Uterus (tissue), 4 donors: ENCODE measurements at places on chromosomes 3 and 15. TPM values are rescaled to one million over a fixed set of nuclear protein-coding genes. Genes with fewer than 3 reads are reported as not detected.

The UQCC5 gene
- total RNA-seq, result 17.3 TPM

The GCNT3 gene
- total RNA-seq, result 1.7 TPM

DNA sequence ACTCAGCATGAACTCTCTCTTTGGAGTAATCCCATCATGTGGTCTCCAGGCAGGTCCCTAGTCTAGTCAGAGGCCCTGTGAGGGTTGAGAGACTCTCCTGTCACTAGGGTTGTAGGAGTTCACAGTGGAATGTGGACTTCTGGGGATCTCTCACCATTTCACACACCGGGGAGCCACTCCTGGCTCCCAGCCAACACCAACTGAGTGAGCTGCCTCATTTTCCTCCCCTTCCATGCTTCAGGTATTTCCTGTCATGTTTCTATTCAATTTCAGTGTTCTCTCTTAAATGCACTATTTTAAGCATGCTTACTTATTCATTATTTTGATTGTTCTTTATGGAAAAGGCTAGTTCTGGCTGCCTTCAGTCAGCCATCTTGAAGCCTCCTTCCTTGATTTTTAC, 467.5 kb upstream of the ARL6 start:
- no peak for DNase-seq

GRCh38 chr3:133578548-133579191, 5.2 kb downstream of the CDV3 start:
- DNase-seq, result no peak

- no peak for DNase-seq
Observed at GRCh38 chr3:119825820-119826219, 43.9 kb downstream of the NR1I2 start.

The CFAP92 gene
- not detected for total RNA-seq

DNA sequence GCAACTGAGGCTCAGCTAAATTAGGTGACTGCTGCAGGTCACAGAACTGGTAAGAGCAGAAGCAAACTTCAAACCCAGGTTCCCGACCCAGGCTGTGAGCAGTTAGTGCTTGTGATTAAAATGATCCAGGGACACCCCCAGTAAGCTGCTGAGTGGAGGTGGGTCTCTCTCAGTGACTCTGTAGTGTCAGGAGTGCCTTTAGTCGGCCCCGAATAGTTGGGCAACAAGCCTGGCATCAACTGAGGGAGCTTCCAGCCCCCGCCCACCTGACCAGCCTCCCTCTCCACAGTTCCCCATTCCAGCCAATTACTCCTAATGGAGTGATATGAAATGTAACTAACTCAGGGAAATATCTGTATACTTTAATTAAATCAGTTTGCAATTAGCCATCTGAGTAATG, 168.0 kb upstream of the SMAD3 start:
- no peak for DNase-seq

The ANKRD34C gene
- not detected for total RNA-seq

GRCh38 chr3:62653796-62654195, 221.4 kb downstream of the CADPS start:
- no peak for DNase-seq

The STAB1 gene
- total RNA-seq, result 216 TPM

GRCh38 chr15:53625260-53625659, 134.2 kb downstream of the WDR72 start:
- no peak for DNase-seq

The GABRB3 gene
- not detected for total RNA-seq

GRCh38 chr3:114707252-114707860, 413.5 kb downstream of the TIGIT start:
- DNase-seq, result no peak

- no peak for DNase-seq
Observed at GRCh38 chr3:52848617-52849016, 13.8 kb upstream of the MUSTN1 start.

DNA sequence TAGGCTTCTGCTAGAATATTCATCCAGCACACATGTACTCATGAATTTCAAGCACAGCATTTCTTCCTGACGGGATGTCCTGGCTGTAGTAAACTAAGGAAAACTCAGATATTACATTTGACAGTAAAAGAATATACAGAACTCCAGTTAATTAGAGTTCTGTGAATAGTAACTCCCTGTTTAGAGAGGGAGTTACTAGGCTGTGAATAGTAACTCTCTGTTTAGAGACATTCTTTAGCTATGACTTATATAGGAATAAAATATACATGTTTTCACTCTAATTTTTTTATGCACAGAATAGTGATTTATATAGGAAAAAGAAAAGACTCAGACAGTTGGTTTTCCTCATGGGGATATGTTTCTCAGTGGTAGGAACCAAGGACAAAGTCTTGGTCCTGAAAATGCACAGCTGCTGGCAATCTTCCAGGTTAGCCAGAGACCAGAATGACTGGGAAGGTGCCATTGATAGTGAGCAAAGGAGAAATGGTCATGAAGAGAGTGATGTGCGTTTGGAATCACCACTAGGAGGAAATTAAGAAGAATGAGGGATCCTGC, 480.7 kb upstream of the THBS1 start:
- DNase-seq, result no peak

GRCh38 chr3:71509066-71509465, 74.5 kb downstream of the FOXP1 start:
- no peak for DNase-seq

- DNase-seq, result no peak
Observed at GRCh38 chr15:101537483-101538080, 48.1 kb upstream of the PCSK6 start.

DNA sequence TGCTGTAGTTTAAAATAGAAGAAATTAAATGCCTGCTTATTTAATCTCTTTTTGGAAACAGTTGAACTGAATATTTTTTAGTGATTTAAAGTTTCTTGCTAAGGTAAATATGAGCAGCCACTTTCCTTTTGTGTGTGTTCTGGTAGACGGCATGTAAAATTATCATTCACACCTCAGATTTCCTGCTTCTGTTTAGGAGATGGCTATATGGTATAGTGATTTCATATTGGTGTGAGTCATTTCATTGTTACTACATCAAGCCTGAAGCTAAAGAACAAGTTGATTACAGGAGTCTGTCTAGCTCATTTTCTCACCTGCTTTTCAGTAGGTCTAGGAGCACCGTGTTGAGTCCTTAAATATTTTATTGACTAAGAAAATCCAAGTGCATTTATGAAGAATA, 2.2 kb downstream of the LRCH3 start:
- DNase-seq, result no peak

The GRIP2 gene
- 3.1 TPM for total RNA-seq

DNA sequence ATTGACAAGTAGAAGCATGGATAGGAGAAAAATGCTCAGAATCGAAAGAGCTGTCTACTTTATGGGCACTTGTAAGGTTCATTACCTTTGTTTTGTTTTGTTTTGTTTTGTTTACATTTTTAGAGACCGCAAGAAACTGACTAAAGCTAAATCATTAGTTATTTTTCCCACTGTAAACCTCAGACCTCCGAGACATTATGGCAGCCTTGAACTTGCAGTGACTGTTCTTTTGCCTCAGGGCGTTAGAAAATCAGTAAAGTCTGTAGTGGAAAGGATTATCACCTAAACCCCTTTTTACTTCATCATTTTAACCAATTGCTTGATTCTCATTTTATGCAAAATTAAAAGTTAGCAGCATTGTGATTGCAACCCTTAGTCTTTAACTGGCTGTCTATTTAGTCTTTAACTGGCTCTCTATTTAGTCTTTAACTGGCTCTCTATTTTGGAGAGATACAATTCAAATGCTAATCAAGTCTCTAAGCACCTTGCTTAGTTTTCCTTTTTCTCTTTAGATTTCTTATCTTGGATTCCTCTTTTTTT, 383.3 kb upstream of the ROBO2 start:
- no peak for DNase-seq

The COL8A1 gene
- 16.6 TPM for total RNA-seq

GRCh38 chr3:182393830-182394367, 399.4 kb upstream of the ATP11B start:
- no peak for DNase-seq

GRCh38 chr3:55075846-55076245, 148.0 kb upstream of the LRTM1 start:
- DNase-seq, result no peak

DNA sequence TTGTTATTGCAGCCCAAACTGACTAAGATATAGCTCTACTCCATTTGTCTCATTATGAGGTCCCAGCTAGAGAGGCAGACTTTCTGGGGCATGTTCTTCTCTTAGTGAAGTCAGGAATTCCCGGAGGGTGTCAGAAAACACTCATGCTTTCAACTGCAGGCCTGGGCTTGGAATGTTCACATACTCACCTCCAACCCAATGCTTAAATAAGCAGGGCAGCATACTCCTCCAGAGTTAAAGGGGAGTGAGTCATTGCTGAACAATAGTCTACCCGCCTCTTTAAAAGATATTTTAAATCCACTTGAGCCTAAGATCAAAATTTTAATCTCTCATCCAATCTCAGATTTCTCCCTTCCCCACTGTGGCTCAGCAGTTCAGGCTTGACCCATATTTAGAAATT, 167.8 kb upstream of the DPH6 start:
- no peak for DNase-seq

- DNase-seq, result no peak
Observed at GRCh38 chr15:69265347-69265955, 33.3 kb upstream of the PAQR5 start.

DNA sequence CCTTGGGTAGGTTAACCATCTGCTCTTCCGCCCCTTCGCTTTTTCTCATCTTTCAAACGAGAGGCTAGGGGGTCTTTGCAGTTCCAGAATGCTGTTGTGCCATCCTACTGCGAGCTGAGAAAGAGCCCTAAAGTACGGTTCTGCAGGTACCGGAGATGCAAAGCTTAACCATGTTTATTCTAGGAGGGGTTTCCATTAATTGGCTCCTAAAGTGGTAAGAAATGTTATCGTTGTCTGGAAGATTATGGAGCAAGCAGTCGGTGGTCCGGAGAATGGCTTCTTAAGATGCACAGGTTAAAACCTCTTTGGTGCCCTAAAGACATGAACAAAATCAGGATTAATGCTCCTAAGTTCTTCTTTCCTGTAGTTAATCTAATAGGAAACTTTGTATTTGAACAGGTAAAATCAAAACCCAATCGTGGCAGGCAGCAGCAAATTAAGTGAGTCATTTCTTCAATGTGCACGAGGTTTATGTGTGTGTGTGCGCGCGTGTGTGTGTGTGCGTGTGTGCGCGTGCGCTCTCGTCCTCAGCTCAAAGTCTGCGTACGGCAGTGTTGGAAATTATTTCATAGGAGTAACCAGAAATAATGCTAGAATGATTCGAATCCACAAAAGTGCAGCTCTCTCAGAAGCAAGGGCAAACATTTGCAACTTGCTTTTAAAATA, 772 bp downstream of the FAM81A start:
- peak; percentile 56 for DNase-seq

DNA sequence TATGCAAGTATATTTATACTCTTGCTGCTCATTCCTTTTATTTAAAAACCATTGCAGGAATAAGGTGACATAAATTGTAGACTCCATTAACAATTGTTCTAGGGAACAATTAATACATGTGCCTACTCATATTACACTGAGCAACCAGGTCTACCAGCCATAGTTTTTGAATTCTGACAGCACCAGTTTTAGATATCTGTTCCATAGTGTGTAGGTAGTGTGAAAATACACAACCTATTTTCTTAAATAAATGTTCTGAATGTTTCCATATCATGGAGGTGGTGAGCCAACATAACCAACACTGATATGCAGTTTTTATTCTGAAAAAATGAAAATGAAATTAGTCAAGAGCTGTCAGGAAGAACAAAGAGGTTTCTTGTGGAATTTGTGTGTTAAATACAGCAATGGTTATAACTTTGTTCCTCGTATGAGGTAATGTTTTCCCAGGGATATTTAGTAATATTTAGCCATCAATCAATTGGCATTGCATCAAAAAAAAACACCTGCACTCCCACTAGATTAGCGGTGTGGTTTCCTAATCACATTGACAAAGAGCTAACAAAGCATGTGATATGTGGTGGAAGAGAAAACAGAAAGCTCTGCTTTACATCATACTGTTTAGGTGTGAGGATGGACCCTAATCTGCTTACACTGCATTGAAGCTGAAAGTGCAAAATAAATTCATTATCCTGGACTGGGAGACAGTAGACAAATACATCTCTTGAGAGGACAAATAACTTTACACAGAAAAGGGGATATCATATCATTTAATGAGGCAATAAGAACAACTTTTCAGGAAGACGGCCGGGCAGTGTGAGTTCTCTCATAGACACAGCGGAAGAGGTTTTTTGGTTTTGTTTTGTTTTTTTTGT, 369.5 kb upstream of the THBS1 start:
- DNase-seq, result no peak
